Activated T-helper 1 cell treated with anti-CD3 and anti-CD28 coated beads, Interleukin-12 subunit alpha, Interleukin-12 subunit beta, Interleukin-2, Interleukin-4 antibody, amounts not matched to agents 30 ng/mL and 10 ng/mL and 1 ng/mL, durations not matched to agents 14 hours and 24 hours and 36 hours (primary cell): ENCODE measurements at places on chromosomes 12 and 14. TPM values are rescaled to one million over a fixed set of nuclear protein-coding genes. Genes with fewer than 3 reads are reported as not detected.

Gene NGB
- total RNA-seq: not detected in 2 replicates

Gene KERA
- total RNA-seq: not detected in 2 replicates

Gene DIO2
- total RNA-seq: not detected in 2 replicates

DNA sequence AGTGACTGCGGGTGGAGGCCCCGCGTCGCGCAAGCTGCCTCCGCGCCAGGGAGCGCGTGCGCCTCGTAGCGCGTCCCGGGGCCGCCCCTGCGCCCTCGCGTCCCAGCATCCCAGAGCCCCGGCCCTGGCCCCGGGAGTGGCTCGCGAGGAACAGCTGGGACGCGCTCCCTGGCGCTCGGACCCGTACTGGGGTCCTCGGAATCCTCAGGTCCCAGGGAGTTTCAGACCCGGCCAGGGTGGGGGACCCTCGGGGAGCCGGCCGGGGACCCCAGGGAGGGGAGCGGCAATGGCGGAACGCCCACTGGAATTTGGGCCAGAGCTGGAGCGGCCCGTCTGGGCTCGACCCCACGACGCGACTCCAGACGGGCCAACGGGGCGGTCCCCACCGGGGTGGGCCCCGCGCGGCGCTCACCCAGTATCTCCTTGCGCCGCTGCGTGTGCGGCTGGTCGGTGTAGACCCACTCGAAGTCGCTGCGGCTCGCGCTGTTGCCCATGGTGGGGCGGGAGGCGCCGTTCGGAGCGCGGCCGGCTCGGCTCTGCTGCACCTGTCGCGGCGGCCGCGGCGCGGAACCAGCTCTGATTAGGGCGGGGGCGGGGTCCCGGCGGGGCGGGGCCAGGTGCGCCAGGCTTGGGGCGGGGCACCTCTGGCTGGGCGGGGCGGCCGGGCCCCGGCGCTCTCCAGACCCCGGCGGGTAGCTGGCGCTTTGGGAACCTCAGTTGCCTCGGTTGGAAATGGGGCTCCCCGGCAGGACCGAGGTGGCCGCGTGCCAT lies at the start of gene DEGS2:
TSS of gene DEGS2 (minus strand) at position 552 of the 771 bp plus-strand sequence. CDS start at position 494, 58 bp downstream.
- no peaks in the 10 kb centered on the region for H3K4me1 ChIP-seq
- H3K36me3 ChIP-seq: peaks cover 3% of the 10 kb centered on the region
- peaks cover 25% of the 10 kb centered on the region for H3K27me3 ChIP-seq
- DNase-seq: no peak
- peak within 1 kb of the TSS; percentile 70 for H3K4me3 ChIP-seq

GRCh38 chr12:45125997-45126396 lies 75.1 kb upstream of the DBX2 start:
- no peak for DNase-seq
- H3K4me3 ChIP-seq: no peak overlapping the region
- no peak overlapping the region for H3K27ac ChIP-seq
- peaks cover 14% of the 10 kb centered on the region for H3K27me3 ChIP-seq
- H3K4me1 ChIP-seq: no peaks in the 10 kb centered on the region

DNA sequence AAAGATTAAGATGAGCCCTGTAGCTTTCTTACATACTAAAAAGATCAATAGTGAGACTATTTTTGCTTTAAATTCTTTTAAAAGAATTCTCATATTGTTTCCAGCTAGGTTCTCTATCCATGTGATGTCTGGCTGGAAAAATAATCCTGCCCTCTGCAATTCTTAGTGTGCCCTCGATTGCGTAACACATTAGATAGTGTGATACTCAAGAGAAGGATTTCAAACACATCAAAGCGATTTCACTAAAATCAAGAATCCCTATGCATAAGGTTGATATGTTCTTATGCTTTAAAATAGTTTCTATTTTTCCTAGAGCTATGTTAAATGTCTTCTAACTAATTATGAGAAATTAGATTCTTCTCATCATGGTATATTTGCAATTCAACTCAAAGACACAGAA lies 127.3 kb upstream of the PLEKHA5 start:
- H3K27ac ChIP-seq: no peak overlapping the region
- no peak overlapping the region for H3K4me3 ChIP-seq
- no peaks in the 10 kb centered on the region for H3K36me3 ChIP-seq
- H3K4me1 ChIP-seq: no peaks in the 10 kb centered on the region
- no peak for DNase-seq

- DNase-seq: no peak
- H3K27ac ChIP-seq: no peak overlapping the region
- H3K36me3 ChIP-seq: no peaks in the 10 kb centered on the region
- H3K4me3 ChIP-seq: no peak overlapping the region
Measured at GRCh38 chr12:58489394-58489793, 430.9 kb downstream of the LRIG3 start.

GRCh38 chr12:12191008-12191407 lies 75.8 kb downstream of the LRP6 start:
- H3K4me3 ChIP-seq: no peak overlapping the region
- H3K36me3 ChIP-seq: no peaks in the 10 kb centered on the region
- no peak for DNase-seq
- no peaks in the 10 kb centered on the region for H3K4me1 ChIP-seq
- H3K27me3 ChIP-seq: peaks cover 48% of the 10 kb centered on the region
